ENCODE measurements at places on chromosomes 13 and 19.

DNA sequence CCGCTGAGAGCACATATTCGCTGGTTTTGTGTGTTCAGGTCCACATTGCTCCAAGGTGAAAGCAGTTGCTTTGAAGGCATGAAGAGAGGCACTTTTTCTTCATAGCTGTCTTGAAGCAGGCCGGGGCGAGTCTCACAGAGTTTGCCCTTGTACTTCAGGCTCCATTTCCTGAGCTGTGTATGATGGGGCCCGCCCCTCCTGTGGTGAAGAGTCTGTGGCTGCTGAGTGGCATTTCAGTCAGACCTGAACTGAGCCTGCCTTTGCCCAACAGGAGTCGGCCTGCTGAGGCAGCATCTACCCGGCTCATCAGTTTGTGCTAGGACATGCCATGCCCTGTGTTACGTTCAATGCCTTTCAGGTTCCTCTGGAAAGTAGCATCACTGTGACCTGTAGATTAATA, 44.4 kb upstream of the C1QTNF9 start:
- no peak for DNase-seq

DNA sequence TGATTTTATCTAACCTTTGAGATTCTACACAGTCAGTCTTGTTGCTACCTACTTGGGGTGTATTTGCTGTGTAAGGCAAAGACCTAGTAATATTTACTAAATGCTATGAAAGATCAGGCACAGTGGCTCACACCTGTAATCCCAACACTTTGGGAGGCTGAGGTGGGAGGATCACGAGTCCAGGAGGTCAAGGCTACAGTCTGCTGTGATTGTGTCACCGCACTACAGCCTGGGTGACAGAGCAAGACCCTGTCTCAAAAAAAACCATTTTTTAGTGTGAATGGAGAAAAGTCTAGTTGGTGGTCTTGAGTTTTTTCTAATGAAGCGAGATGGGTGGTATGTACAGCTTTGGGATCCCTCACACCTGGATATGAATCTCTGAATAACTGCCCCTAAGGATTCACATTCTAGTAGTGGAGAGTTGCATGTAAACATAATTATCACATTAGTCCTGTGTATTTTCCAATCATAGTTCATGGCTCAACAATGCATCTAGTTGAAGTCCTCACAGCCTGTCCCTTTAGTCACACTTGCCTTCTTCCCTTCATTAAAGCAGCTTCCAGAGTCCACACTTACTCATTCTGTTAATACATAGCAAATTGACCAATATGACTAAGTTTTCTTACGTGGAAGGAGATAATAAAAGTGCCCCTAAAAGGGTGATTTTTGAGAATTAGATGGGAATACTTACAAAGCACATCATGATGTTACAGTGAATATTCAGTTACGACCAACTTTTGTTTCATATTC, 7.5 kb downstream of the RPL21 start:
- no peak for DNase-seq

- no peak for DNase-seq
These were observed 8.0 kb downstream of the CYP4F8 start for GRCh38 chr19:15622991-15623390.

DNA sequence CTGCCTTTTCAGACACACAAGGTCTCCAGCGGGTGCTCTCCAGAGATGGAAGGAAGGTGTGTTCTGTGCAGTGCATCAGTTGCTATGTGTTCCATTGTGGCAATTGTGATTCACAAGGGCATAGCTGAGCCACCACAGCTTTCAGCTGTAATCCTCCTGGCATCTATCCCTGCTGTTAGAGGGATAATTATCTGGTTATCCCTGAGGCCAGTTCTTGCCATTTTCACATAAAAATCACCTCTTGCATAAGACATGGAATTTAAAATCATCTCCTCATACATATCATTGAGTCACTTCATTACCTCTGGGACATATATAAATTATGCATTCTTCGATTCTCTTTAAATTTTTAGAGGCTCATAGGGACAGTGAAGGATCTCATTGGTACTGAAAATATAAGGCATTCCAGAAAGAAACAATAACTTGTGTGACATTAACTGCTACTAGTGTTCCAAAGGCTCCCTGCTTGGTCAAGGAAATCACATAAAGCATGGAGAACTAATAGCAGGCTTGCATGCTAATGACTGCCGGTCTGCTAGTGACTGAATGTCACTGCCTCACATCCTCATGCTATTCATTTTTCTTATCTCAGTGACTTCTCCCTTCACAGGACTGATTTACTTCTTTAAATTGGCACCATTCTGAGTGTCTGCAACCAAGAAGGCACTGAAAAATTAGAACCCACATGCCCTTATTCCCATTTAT, 214.0 kb downstream of the ENOX1 start:
- DNase-seq: no peak

GRCh38 chr19:51203916-51204315, 21.0 kb upstream of the CD33 start:
- no peak for DNase-seq

DNA sequence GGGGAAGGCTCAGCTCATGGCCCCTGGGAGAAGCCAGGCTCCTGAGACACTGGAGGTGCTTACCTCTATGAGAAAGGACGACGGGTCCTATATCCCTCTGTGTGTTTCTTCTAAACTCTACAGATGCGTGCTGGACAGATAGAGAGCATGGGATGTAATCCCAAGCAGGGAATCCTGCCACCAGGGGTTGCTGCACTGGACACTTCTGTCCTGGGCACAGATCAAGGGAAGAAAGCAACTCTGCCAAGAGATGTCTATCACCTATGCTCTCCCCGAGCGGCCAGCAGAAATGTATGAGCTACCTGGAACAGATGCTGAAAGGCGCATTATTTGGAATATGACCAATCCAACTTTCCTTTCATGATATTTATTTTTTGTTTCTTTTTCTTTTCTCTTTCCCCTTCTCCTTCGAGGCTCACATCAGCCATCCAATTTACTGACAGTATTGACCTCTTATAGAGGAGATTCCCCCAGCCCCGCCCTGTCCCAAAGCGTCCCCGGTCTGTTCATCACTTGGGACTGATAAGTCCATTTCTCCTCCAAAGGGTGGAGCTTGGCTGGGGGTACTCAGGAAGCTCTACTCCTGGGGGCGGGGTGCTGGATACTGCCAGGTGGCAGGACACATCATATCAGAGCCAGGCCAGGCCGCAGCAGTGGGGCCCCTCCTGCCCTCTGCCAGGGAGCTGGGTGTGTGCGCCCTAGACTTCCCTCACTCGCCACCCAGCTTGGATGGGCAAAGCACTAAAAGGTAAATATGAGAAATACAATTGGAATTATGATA, 34.2 kb downstream of the TSHZ3 start:
- DNase-seq: no peak

DNA sequence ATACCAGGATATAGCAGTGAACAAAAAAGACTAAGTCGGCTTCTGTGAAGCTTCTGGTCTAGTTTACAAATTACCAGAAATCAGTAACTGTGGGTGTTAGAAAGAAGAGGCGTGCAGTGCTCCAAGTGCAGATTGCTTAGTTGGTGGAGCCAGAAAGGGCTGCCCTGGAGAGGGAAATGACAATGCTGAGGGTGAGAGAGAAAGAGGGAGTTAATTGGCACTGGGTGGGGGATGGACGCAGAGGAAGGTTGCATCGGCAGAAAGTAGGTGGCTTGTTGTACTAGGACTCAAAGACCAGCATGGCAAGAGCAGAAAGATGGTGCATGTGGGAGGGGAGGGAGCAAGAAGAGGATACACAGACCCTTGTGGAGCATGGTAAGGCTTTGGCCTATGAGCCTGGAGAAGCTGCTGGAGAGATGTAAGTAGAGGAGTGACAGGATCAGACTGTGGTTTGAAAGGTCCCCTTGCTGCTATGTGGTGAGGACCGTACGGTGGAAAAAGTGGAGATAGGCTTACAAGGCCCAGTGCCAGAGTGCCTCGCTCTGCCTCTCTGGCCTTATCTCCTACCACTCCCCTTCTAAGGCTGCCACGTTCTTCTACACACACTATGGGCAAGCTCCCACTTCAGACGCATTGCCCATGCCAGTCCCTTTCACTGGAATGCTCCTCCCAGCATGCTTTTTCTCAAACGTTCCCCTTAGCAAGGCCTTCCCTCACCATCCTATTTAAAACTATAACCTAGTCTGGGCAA, 13.5 kb downstream of the SMG9 start:
- DNase-seq: no peak

- DNase-seq: no peak
These were observed 6.8 kb upstream of the NECTIN2 start for GRCh38 chr19:44839276-44839675.

DNA sequence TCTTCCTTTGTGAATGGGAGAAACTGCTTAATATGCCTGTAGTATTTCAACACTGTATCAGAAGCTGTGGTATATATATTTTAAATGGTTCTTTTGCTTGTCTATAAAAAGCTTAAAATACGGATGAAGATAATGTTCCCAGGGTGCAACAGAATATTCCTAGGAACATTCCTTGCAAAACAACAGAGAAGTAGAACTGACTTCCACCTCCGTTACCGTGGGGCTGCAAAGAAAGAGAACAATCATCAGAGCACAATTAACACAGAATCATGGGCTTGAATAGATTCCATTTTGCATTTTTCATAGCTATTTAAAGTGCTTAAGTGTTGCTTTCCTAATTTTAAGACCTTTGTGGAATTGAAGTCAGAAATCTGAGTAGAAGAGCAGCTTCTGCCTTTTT, 1227.7 kb downstream of the EFNB2 start:
- DNase-seq: no peak

GRCh38 chr13:104944176-104944575, 1591.3 kb downstream of the EFNB2 start:
- no peak for DNase-seq

DNA sequence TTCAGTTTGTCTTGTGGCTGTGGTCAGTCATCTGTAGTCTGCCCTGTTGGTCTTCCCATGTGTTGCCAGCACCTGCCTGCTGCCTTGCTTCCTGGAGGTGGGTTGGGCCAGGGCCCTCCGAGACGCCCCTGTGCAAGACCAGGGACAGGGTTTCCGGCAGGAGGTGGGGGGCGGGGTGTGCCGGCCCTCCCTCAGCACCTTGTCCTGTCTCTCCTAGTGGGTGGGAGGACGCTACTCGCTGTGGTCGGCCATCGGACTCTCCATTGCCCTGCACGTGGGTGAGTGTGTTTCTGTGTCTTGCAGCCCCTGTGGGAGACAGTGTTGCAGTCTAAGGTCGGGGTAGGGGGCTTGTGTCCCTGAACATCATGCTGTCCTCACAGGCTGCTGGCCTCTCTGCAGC, 11.2 kb upstream of the PDCD2L start:
- no peak for DNase-seq

GRCh38 chr19:3151563-3152418, 16.0 kb downstream of the GNA15 start:
- no peak for DNase-seq

GRCh38 chr19:30036154-30037129, 94.4 kb downstream of the URI1 start:
- no peak for DNase-seq

- no peak for DNase-seq
These were observed 434.3 kb downstream of the EFNB2 start for GRCh38 chr13:106101201-106101600.

GRCh38 chr13:80901530-80901929, 560.6 kb upstream of the SPRY2 start:
- no peak for DNase-seq

GRCh38 chr19:5215431-5215830, 125.2 kb downstream of the PTPRS start:
- DNase-seq: no peak

GRCh38 chr19:45092747-45093678, at the start of gene PPP1R37:
Gene PPP1R37, plus strand, starts transcription at chr19:45093179. Its CDS starts 147 bp downstream, at chr19:45093326.
- peak; percentile 94 for DNase-seq

DNA sequence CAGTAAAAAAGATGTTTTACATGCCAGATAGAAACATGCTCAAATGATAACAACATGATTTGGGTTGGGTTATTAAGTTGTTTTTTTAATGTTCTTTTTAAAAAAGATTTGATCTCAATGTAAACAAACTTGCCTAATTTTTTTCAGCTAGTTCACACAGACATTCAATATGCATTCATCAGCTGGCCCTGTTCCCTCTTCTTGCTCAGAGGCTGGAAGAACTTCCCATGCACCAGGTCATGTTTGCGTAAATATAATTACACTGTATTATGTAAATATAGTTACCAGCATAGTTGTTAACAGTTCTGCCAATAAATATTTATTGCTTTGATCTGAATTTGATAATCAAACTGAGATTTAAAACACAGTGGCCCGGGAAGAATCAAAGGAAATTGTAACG, 70.6 kb downstream of the ATP11A start:
- DNase-seq: no peak

DNA sequence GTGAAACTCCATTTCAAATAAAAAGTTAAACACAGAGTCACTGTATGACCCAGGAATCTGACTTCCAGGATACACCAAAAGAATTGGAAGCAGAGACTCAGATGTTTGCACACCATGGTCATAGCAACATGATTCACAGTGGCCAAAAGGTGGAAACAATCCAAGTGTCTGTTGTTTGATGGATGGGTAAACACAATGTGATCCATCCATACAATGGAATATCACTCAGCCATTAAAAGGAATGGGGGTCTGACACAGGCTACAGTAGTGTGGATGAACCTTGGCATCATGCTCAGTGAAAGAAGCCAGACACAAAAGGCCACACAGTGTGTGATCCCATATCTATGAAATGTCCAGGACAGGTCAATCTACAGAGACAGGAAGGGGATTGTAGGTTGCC, 174.3 kb downstream of the PTPRS start:
- DNase-seq: no peak

- no peak for DNase-seq
These were observed 253.0 kb downstream of the TSHZ3 start for GRCh38 chr19:31096062-31096830.

- DNase-seq: no peak
These were observed 238.0 kb upstream of the SOX21 start for GRCh38 chr13:94950303-94950702.

DNA sequence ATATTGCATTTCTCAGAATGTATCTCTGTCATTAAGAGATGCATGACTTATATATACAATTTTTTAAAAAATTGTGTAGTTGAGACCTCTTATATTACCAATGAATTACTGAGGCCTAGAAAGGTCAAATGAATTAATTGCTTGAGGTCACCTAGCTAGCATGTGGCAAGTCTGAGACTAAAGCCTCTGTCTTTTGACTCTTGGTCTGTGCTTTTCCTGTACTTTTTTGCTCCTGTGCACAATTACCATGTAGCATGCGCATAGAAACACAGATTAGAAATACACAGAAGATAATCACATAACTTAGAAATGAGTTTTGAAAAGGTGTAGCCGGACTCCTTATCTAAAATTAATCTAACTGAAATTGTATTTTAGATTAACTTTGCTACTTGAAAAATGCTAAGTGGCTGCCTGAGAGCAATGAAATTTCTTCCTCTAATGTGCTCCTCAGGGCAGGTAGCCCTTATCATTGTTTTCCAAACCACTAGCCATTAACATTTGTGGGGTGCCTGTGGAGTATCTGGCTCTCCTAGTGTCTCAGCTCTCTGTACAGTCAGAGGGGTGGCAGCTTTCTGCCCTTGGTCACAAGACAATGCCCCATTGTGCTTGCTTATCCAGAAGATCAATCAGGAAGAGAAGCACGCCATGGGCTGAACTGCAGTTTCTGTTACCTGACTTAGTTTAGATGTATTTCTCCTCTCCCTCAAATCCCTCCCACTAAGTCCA, 119.6 kb downstream of the RFC3 start:
- no peak for DNase-seq

GRCh38 chr13:83794583-83794982, 87.7 kb downstream of the SLITRK1 start:
- no peak for DNase-seq
